ENCODE measurements at places on chromosomes 2 and 18.

DNA sequence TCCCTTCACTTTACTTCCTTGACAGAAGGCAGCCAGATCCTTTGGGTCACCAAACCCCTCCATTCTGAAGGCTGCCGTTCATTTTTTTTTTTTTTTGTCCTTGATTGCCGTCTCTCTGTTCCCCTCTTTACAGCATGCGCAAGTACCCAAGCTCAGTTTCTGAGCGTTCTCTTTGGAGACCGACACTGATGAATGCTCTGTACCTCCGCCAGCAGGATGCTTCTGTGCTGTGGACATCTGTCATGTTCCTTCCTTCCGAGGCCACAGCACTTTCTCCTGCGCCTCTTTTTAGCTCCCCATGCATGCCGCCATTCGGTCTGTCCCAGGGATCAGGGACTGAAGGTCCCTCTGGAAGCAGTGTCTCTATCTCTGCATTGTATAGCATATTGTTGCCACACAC is 278.7 kb upstream of the RAB12 start:
- DNase-seq: no peak

GRCh38 chr2:224565452-224566035 is 19.6 kb downstream of the CUL3 start:
- DNase-seq: no peak

DNA sequence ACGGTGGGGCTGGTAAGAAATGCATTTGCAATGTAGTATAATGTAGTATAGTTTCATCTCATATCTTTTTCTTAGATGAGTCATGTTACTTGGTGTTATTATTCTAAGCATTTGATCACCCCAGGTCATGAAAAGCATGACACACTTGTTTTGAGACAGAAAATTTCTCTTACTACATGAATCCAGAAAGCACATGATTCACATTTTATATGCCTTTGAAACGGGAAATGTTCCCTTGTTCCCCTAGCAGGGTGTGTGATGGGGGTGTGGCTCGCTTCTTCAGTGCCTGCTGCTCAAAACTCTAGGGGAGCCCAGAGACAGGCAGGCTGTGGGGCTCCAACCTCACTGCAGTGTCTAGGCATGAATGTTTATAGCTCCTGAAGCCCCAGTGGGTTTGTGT is 116.0 kb upstream of the RAB27B start:
- no peak for DNase-seq

DNA sequence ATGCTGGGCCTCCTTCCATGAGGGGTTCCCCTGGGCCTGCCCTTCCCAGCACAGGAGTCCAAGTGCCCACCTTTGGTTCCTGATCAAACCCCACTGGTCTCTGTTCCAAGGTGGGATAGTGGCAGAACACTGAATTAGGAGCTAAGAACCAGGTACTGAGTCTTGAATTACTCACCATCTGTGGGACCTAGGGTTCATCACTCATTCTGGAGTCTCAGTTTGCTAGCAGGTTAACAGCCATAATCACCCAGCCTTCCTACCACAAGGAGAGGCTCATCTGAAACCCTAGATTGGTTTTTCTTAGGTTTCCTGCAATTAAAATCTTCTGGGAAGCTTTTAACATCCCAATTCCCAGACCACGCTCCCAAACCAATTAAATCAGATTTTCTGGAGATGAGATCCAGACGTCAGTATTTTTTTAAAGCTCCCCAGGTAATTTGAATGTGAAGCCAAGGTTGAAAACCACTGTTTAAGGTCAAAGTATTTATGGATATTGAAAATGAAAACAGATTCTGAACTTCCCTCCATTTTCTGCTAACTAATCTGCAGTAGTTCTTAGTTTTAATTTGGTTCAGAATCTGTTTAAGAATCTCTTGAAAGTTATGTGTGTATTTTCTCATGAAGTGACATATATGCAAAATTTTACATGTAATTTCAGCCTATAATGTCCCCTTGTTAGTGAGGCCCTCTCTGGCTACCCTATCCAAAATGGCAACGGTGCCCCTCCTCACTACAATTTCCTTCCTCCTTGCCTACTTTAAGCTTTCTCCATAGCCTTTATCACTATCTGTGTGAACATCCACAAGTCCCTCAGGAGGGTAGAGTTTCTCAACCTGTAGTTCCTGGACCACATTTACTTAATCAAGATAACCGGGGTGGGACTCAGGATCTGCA is 166.5 kb upstream of the CXCR4 start:
- DNase-seq: no peak

- DNase-seq: no peak
These were observed 136.9 kb downstream of the MYO3B start for GRCh38 chr2:170314744-170315447.

DNA sequence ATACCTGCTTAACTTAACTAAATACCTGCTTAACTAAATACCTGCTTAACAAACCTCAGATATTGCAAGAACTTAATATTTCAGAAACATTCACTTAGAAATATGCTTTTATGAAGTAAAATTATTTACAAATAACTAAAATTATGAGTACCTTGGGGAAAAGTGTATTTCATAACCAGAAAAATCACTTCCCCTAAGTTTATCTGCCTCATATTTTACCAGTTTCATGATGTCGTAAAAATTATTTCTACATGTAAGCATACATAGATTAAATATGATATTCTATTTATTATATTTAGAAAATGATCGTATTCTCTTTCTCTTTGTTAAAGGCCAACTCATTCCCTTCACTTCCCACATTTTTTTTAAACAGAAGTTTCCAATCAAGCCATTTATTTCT is 41.5 kb upstream of the DSC1 start:
- no peak for DNase-seq

- no peak for DNase-seq
These were observed 213.6 kb upstream of the FAM98A start for GRCh38 chr2:33812707-33813106.

- DNase-seq: no peak
These were observed 153.6 kb downstream of the GBX2 start for GRCh38 chr2:236014408-236015131.

GRCh38 chr2:198630384-198630783 is 826.0 kb downstream of the PLCL1 start:
- DNase-seq: no peak

GRCh38 chr18:70982292-70982691 is 693.4 kb downstream of the SOCS6 start:
- DNase-seq: no peak
